ENCODE measurements at places on chromosomes 6 and 20.

DNA sequence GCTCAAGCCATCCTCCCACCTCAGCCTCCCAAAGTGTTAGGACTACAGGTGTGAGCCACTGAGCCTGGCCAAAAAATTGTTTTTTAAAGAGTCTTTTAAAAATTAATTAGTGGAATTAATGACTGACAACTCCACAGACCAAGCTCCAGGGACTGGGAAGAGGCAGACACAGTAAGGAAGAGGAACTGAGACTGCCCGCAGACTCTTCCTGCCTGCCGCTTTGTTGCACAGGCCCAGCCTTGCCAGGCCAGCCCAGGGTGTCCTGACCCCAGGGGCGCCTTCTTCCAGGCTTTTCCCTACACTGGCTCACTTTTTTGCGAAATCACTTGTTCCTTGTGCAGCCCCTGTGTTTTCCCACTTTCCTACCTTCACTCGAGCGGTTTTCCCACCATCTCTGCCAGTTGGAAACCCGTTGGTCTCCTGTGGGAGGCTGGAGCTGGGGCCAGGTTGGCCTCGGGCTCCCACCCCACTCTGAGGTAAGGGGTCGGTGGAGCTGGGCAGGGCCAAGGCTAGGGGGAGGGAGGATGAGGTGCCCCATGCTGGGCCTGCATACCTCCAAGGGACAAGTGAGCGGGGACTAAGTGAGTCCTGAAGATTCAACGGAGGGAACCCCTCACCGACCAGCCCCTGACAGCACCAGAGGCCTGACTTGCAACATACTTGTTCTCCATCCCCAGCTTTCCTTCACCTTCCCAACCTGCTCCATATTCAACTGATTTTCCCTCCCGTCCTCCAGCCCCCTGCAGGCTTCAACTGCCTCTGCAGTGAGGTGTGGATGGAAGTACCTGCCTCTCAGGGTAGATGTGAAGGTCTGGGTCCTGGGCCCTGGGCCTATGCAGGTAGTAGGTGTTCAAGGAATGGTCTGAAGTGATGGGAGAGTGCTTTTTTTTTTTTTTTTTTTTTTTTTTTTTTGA lies 23.5 kb upstream of the SMIM29 start:
- DNase-seq: no peak

- no peak for DNase-seq
Observed at GRCh38 chr6:157761331-157761921, 61.6 kb upstream of the SNX9 start.

GRCh38 chr6:27426045-27426620 lies 37.6 kb downstream of the ZNF391 start:
- DNase-seq: no peak

DNA sequence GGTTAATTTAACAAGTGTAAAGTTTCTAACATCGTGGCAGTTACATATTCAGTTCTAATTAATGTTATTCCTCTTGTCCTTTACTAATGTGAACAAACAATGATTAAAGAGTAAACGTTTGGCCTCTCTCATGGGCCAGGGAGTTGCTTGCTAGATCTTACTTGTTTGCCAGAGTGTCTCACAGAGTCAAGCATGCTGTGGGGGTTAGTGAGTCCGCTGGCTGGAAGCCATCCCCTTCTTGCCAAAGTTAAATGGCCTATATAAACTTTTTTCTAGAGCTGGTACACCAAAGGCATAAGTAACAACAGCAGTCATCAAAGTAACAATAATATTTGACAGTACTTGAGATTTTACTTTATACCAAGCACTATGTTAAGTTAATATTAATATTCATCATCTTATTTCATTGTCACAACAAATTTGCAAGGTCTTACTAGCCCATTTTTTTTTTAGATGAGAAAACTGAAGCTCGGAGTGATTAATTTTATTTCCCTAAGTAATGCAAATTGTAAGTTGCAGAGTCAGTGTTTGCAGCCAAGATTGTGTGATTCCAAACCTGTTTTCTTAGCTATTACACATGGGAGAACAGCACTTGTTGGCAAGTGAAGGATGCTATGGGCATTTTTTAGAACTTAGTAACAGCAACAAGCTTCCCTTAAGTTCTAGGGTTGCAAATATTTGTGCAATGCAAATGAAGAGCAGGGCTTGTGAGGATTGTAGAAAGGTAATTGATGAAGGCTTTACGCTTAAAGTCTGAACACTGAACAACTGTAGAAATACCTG lies 224.5 kb downstream of the RFPL4B start:
- DNase-seq: no peak

DNA sequence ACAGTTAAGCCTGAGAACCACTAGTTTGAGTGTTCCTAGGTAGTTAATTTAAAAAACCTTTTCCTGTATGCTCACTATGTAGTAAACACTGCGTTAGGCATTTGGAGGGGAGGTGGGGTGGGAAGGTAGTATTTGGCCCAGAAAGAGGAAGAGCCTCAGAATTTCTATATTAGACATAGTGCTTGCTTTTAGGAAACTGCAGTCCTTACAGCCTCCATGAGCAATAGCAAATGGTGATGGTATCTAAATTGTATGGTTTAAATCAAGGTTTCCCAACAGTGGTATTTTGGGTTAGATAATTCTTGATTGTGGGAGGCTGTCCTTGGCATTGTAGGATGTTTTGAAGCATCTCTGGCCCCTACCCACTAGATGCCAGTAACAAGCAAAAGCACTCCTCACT lies 61.5 kb upstream of the RIPOR2 start:
- no peak for DNase-seq
